ENCODE measurements at places on chromosomes 1 and 21.
A peak's percentile ranks its signal among the peaks of the same experiment; 100 is the strongest.

GRCh38 chr1:66438501-66438900, 95.5 kb upstream of the SGIP1 start:
- no peak for DNase-seq

GRCh38 chr1:14750490-14750889, 152.0 kb downstream of the KAZN start:
- DNase-seq: no peak

GRCh38 chr1:217342105-217342504, 288.8 kb downstream of the GPATCH2 start:
- no peak for DNase-seq

DNA sequence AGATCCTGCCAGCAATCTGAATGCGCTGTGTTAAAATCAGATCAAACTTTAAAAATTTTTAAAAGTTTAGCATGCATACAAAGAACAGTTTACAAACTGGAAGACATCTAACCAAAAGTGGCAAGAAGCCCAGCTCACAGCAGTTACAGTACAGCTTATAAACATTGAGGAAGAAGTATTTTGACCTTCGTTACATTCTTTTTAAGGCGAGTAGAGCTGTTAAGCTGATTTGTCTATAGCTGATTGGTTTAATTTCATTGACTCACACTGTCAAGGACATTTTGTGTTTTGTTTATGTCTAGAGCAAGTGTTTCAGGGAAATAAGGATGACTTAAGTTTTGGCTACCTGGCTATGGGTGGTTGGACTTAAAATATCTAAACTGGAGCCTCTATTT, 3.0 kb upstream of the PGM1 start:
- no peak for DNase-seq

- no peak for DNase-seq
Observed at GRCh38 chr21:19541602-19542001, 1138.0 kb upstream of the TMPRSS15 start.

DNA sequence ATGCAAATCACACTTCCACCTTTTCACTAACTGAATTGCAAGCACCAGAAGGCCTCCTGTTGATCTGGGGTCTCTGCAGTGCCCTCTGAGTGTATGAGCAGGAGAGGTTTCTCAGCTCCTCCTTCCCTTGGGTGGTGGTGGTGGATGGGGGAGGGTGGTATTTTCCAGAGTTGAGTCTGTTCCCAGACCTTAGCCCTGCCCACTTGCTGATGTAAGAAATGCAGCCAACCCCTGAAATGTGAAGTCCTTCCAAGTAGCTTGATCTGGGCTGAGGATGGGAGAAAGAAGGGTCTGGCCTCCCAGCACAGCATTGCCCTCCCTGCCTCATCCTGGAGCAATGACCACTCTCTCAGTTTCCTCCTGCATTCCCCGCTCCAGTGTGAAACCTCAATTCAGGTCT, 6.3 kb upstream of the FOXD2 start:
- no peak for DNase-seq

DNA sequence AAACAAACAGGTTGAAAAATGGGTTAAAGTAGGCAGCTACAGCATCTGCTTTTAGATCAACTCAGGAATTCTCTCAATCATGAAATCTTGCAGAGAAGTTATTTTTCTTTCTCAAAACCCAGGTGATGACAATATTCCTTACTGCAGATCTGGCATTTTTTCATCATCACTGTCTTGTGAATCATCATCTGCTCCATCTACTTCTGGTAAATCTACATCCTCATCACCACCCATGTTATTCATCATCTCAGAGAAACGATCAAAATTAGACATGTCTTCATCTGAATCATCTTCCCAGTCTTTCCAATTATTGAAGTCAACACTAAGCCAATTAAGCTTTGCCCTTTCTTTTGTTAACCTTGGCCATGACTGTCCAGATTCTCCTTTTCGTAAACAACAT, 21.8 kb downstream of the GBP2 start:
- no peak for DNase-seq

GRCh38 chr1:81270051-81270450, 530.7 kb upstream of the ADGRL2 start:
- DNase-seq: no peak

DNA sequence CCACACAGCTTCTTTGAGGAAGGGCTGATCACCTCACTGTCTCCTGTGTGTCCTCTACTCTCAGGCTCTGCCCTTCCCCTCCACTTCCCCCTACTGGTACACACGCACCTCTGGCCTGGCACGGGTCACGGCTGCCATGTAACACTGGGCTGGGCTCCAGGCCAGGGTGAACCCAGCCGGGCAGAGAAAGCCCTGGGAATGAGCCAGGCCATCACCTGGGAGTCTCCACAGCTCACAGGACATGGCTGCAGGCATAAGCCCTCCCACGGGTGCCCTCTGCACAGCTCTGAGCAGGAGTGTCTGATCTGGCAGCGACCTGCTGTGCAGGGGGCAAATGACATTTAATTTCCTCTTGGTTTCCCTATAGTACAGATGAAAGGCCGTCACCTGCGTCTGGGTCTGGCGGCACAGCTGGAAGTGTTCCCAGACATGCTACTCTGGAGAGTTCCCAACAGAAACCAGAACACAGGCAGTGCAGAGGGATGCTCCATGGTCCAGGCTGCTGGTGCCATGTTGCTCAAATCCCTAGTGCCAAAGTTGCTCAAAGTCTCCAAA, 61.2 kb downstream of the ERI3 start:
- no peak for DNase-seq

DNA sequence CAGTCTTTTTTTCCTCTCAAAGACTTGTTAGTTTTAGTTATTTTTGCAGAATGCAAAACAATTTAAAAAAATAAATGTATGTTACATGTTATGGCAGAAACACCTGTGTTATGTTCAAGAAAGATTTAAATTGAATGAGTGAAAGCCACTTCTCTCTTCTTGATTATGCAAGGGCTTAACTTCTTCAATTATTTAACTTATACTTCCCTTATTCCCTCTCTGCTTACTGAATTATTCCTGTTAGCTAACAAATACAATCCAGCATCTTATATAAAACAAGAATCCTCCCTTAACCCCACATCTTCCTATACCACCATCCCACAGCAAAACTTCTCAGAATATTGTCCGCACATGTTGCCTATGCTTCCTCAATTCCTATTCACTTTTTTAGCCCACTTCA, 10.7 kb upstream of the FCER1A start:
- DNase-seq: no peak

DNA sequence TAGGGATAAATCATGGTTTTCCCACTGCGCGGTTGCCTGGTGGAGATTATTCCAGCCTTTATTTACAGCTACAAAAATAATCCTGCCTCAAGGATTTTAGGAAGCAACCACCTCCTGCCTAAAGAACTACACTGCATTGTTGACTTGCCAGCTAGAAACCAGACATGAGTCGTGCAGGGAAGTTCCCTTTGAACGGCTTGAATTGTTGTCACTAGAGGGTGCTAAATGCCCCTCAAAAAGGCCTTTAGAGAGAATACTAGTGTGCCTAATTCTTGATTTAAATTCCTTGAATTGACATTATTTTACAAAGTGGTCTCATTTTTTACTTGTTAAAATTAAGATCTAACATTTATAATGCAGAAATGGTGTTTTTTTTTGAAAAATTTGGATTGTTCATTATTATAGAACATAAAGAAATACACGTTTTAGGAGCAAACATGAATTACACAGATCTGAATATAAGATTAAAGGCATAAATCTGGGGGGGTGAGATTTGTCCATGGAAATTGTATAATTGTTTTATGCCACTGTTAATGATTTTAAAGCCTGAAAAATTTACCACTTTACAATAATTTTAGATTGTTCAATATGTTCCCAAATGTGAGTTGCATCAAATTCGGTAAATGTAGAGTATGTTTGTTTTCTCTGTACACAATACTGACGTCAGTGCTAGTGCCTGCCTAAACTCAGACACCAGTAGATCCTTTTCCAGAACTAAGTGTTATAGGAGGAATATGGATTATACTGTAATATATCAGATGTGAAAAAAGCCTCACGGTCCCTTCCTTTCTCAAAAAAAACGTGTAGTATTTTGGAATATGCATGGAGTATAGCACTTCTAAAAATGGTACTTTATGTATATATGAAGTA, 7.6 kb upstream of the ERG start:
- DNase-seq: no peak

DNA sequence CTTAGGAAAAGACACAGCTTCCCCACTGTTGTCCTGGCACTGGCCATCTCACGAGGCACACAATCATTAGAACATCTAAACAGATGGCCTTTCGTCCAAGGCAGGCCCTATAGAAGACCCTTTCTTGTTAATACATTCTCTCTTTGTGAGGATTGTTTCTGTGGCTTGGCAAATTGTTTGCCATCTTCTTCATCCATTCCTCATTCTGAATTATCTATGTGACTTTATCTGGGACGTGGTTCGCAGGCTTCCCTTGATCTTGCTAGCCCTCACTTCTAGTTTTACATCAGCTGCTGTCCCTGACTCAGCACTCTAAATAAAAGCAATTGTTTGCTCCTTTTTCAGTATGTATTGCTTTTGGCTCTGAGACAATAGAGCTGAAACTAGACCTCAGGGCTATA, 101.1 kb upstream of the ZC3H11B start:
- DNase-seq: no peak

- no peak for DNase-seq
Observed at GRCh38 chr1:17696417-17697301, 58.5 kb upstream of the ACTL8 start.

DNA sequence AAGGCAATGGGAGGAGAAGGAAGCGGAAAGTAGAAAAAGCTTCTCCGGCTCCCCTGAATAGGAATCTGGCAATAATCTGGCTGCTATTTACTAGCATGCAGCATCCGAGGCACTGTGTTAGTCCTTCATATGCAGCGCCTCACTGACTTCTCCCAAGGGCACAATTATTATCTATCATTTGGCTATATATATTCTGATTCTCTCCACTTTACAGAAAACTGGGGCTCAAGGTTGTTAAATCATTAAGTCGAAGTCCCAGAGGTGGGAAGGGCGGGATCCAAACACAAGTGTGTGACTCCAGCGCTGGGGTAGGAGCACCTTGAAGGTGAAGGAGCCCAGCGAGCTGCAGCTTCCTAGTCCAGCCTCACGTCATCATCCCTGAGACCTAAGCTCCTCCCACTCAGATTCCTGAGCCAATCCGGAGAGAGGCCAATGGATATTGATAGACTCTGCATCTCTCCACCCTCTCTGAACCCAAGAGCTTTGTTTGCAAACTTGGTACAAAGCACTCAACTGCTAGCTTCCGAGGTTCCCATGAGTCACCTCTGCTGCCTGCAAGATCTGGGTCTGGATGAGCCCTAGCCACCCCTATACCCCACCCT, 16.6 kb upstream of the EYA3 start:
- no peak for DNase-seq

GRCh38 chr21:46078322-46078977, 19.5 kb upstream of the COL6A2 start:
- DNase-seq: no peak

DNA sequence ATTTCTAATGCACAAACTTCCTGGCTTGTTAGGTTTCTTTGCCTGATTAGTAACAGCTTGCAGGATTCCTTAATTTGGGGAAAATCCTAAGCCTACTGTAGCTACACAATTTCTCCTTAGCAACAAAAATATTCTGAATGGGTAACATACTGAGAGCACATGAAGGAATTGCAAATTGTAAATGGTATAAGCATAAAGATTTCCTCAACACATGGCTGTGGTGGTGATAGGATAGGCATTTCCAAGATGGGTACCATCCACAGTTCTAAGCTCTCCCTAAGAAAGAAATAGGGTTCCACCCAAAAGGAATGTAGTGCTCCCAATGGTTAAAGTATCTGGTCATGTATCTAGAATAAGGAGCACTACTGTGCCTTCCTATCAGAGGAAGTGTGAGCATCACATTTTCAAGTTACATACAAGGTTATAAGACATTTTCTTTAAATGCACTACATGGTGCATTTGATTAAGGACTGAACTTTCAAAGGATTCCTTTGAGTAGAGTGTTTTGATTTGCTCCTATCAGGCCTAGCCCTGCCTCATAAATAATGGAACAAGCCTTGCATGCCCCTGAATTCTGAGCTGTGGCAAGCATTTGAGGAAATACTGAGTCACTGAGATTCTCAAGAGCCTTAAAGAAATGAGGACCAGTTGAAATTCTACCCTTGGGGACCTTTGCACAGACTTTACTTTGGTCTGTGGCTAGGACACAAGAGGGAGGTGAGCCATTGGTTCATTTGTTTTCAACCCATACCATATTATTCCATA, 286.4 kb downstream of the PTBP2 start:
- DNase-seq: no peak

DNA sequence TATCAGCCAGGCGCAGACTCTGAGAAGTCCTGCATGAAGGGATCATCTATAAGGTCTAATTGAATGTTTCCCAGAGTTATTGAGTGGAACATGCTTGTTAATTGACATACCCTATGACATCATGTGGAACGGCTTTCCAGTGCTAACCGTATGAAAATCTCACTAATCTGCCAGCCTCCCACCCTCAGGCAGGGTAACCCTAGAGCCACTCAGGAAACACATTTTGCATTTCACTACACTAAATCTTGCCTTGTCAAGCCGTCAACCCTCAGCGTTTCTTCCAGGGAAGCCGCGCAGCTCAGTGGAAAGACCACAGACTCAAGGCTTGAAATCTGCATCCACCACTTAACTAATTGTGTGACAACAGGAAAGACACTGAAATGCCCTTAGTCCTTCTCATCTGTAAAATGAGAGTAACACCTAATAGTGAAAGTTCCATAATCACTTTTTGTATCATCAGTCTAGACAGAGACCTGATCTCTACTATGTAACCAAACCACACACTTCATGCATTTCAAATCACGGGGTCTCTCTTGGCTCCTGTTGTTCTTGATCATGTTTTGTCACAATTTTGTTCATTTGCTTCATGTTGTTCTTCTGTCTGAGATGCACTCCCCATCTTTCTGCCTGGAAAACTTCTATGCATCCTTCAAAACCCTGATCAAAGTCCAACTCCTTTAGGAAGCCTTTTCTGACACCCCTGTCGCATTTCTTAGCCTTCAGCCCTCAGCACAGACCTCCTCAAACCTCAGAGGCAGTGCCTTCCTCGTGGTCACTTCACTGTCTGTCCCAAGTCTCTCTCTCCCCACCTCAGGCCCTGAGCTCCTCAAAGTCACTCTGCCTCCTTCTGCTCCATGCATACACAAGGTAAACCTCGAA, 246.5 kb downstream of the TOMM20 start:
- DNase-seq: peak; percentile 7

- no peak for DNase-seq
Observed at GRCh38 chr1:94079989-94080388, 41.0 kb downstream of the ABCA4 start.

- no peak for DNase-seq
Observed at GRCh38 chr1:213138391-213138790, 87.3 kb downstream of the RPS6KC1 start.

GRCh38 chr1:39866767-39867166, 16.5 kb downstream of the TRIT1 start:
- DNase-seq: no peak

GRCh38 chr1:21139601-21140000, 37.1 kb downstream of the EIF4G3 start:
- no peak for DNase-seq
